Umbilical cord (tissue), 2 donors: ENCODE measurements at places on chromosomes 1 and 21. TPM values are rescaled to one million over a fixed set of nuclear protein-coding genes. Genes with fewer than 3 reads are reported as not detected.

Gene SMPDL3B
- 1.2 TPM for total RNA-seq

Gene ARHGEF16
- not detected for total RNA-seq

Gene HSPB7
- total RNA-seq = 4.3 TPM

Gene AMY1C
- total RNA-seq = not detected

Gene CR1L
- not detected for total RNA-seq

Gene LAMC2
- total RNA-seq = 34.2 TPM

Gene OR2T33
- total RNA-seq = 2.6 TPM

Gene CORT
- total RNA-seq = not detected

Gene PALMD
- 33.0 TPM for total RNA-seq

Gene MXRA8
- 196 TPM for total RNA-seq

Gene CFHR5
- total RNA-seq = 0.72 TPM

Gene CYP4B1
- total RNA-seq = 2.9 TPM

Gene B3GALT5
- total RNA-seq = 1.2 TPM

Gene ETS2
- total RNA-seq = 77.0 TPM

Gene MRPL20
- 68.4 TPM for total RNA-seq

Gene TCHHL1
- total RNA-seq = 6.5 TPM

Gene ANP32E
- 29.9 TPM for total RNA-seq

Gene RAB7B
- 5.8 TPM for total RNA-seq

Gene C1orf115
- 3.4 TPM for total RNA-seq

Gene HFM1
- 1.7 TPM for total RNA-seq

Gene CYB561D1
- 6.7 TPM for total RNA-seq
